Activated CD8-positive, alpha-beta memory T cell treated with anti-CD3 and anti-CD28 coated beads for 1 hour (primary cell): ENCODE measurements at places on chromosomes 6 and 20.

GRCh38 chr20:363319-364078, 16.6 kb downstream of the NRSN2 start:
- no peak for DNase-seq

- no peak for DNase-seq
These were observed 384.3 kb downstream of the CD83 start for GRCh38 chr6:14501914-14502313.

GRCh38 chr20:58096880-58097423, 131.5 kb downstream of the ANKRD60 start:
- DNase-seq, result no peak

DNA sequence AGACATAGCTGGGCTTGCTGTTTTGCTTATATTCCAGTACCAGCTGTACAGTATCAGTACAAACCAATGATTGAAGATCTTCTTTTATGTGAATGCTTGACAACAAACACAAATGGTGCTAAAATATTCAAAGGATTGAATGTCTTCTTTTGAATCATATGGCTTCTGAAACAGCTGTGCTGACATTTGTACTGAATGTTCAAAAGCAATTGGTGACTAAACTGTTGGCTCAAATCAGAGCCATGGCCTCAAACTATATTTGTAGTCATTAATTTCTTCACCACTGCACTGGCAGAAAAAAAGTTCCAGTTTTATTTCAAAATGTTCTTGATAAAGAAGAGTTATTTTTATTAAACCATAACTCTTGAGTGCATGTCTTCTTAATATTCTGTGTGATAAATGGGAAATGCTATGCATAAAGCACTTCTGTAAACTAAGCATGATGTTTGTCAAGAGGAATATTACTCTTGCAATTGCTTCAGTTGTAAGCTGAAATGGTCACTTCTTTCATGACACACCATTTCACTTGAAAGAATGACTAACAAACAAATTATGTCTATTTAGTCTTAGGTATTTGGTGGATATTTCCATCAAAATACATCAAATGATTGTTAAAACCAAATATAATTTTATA, 45.9 kb upstream of the CENPW start:
- DNase-seq, result no peak

- DNase-seq, result peak; percentile 35
These were observed at the start of gene IRF4 for GRCh38 chr6:391559-392440. Gene IRF4 (plus strand): TSS chr6:391752. CDS start chr6:393153, 1,401 bp downstream.

GRCh38 chr6:90297867-90298381, 1.3 kb upstream of the BACH2 start:
- no peak for DNase-seq

DNA sequence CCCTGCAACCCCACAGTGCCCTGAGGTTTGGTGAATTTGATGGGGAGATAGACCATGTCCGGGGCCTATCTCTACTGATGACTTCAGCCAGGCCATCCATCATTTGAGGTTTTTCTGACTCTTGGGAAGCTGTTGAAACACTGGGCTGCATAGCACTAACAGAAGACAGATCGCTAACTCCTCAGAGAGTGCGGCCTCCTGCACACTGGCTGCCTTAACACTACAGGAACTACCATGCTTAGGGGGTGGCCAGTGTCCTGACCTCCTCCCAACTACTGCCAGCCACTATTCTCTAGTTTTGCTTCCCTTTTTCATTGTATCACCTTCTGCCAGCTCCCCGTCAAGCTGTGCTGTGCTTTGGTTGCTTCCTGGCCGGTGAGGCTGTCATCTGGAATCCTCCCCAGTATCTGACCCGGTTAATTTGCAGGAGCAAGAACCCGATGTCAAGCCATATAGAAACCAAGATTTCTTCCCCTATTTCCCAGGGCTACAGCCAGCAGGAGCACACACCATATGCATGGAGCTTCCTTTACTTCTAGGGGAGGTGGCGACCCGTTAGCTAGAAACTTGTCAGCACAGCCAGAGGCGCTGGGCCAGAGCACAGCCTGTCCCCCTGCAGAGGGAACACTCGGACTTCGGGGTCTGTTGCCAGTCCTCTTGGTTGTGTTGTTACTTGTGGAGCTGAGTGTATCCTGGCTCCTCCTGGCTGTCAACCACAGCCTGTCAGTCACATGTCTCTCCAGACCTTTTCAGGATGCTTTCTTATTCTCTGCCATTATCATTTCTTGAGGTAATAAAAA, 57.3 kb upstream of the TRAF3IP2 start:
- DNase-seq, result no peak

GRCh38 chr6:126300126-126300525, 39.8 kb upstream of the CENPW start:
- no peak for DNase-seq

DNA sequence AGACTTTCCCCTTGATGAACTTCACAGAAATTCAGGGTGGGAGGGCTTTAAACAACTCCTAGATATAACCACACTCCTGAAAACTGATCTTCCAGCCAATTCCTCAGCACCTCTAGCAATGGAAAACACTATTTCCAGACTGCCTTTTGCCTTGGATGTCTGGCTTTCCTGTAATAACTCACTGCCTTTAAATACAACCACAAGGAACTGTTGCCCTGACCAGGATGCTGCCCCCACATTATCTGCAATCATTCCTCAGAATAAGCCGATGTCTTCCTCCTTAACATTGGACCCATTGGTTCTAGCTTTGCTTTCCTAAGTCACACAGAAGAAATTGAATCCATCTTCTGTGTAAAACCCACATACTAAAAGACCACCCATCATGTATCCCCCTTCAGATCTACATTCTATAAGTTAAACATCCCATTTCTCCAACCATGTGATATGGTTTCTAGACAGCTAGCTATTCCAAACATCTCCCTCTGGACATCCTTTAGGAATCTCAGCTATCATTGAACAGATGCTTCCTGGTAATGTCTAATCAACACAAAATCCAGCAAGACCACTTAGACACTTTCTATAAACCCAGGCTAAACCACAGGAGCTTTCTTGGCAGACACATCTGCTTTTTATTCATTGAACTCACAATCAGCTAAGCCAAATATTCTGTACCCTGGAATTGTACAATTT, 95.9 kb upstream of the KCNQ5 start:
- no peak for DNase-seq

DNA sequence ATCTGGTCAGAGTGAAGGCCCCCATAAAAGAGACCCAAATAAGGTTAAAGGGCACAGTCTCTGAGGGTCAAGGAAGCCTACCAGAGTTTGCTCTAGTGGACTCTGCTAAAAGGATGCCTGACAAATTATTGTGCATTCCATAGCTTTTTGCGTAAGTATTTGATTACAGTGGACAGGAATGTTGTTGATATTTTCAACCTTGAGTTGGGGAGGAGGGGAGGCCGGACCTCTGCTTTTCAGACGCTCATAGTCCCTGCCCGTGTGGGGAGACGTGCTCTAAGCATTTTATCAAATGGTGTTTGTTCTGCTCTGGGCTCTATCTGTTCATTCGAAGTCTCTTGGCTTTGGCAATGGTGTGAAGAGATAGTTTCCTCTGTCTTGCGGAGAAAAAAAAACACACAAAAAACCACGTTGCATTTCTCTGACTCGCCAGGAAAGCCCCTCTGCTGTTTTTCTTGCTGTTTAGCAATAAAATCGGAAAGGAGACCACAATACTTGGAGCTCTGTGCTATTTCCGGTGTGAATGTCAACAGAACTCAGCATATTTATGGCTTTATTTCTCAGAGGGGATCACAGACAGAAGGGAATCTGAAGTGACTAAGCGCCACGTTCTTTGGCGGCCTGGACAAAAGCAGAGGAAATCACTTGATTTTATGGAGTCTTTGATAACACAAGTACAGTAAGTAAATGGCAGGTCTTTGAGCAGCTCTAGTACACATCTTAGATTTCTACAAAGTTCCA, 159.8 kb downstream of the ZFP64 start:
- no peak for DNase-seq

DNA sequence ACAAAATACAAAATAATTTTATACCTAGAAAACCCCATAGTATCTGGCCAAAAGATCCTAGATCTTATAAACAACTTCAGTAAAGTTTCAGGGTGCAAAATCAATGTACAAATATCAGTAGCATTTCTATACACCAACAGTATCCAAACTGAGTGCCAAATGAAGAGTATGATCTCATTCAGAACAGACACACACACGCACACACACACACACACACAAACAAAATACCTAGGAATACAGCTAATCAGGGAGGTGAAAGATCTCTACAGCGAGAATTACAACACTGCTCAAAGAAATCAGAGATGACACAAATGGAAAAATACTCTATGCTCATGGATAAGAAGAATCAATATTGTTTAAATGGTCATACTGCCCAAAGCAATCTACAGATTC, 49.2 kb downstream of the TOMM6 start:
- DNase-seq, result no peak

GRCh38 chr6:127207591-127208120, 59.0 kb upstream of the RNF146 start:
- no peak for DNase-seq

- no peak for DNase-seq
These were observed 170.0 kb downstream of the MOXD1 start for GRCh38 chr6:132231121-132231884.

GRCh38 chr6:72835749-72836148, 213.9 kb downstream of the KCNQ5 start:
- DNase-seq, result no peak

GRCh38 chr6:87308970-87309369, 13.4 kb upstream of the SMIM8 start:
- no peak for DNase-seq

DNA sequence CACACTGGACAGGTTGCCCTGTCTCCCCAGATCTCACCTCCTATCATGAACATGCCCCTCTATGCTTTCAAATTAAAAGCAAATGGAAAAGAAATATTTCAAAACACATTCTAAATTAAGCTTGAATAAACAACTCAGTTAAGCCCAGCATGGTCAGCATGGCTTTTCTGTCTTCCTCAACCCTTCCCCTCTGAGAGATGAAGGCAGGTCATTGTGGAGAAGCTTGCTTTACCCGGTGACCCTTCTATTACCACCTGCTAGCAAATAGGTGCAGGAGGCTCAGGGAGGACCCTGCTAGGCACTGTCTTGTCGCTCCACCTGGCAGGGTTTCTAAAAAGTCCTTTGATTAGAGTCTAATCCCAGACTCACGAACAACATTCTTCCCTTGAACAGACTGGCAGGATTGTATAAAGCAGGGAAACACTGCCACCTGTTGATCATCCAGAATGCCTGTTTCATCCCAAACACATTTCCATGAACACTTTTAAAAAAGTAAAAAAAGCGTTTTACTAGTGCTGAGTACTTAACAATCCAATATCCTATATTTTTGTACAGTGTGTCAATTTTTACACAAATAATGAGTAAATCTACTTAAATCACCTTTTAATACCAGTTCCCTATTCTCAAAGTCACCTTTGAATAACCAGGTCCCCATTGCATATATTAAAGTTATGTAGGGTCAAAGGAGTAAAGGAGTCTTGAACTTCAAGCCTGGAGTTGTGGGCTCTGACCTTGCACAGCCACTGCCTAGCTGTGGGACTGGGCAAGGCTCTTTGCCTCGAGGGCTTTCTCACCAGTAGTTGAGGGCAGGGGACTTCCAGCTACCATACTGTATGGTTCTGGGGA, 75.5 kb downstream of the GPR6 start:
- no peak for DNase-seq

DNA sequence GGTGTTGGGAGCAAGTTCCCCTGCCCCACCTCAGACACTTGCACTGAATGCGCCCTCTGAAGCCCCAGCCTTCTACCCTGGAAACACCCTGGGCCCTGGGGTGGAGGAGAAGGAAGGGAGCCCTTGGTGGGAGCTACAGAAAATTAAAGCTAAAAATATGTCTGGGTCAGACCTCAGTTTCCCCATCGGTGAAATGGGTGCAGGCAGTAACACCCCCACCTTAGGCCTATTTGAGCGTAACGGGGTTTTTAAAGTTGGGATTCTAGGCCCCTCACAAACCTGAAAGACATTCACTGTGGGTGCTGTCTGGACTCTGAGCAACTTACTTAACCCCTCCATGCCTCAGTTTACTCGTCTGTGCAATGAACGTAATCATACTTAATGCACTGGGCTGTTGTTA, 19.3 kb upstream of the CDH22 start:
- no peak for DNase-seq

- DNase-seq, result no peak
These were observed 249.7 kb downstream of the TTLL2 start for GRCh38 chr6:167574431-167575151.

- DNase-seq, result no peak
These were observed 21.1 kb downstream of the ENPP1 start for GRCh38 chr6:131828951-131829350.

DNA sequence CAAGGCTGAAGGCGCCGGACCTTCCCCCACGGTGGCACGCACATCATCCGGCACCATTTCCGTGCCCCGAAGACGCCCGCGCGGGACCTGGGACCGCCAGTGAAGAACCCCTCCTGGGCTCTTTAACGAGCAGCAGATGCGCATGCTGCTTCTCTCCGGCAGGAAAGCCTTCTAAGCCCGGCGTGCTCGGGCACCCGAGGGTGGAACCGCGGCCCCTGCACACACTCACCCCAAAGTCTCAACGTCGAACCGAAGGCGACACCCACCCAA, 240 bp downstream of the FOXQ1 start:
- DNase-seq, result no peak

- no peak for DNase-seq
These were observed 30.5 kb downstream of the GRM4 start for GRCh38 chr6:34115403-34115795.

DNA sequence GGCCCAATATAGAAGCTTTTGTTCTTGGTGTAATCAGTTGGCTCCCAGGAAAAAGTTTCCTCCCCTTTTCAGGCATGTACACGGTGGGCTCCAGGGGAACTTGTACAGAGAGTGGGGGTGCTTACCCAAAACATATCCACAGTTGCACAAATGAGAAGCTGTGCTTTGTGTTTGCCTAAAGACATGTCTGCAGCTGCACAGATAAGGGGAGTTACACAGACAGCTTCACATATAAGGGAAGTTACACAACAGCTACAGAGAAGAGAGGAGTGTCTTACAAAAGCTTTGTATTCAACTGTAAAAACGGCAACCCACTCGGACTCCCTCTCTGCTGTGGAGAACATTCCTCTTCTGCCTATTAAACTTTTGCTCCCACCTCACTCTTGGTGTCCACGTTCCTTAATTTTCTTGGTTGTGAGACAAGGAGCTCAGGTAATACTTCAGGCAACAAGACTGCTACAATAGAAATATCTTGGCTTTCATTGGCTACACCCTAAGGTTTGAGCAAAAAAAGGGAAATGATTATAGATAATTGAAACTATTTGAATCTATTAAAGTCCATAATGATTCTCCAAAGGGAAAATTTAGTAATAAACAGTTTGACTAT, 7.4 kb upstream of the PNRC1 start:
- DNase-seq, result no peak
